Spinal cord (tissue), 10 donors: ENCODE measurements at places on chromosomes 4 and X. TPM values are rescaled to one million over a fixed set of nuclear protein-coding genes. Genes with fewer than 3 reads are reported as not detected.

The C4orf50 gene
- polyA plus RNA-seq = 2.6 TPM

The TEX13D gene
- not detected for polyA plus RNA-seq

The FGD1 gene
- polyA plus RNA-seq = 41.2 TPM

The PNMA5 gene
- 6.6 TPM for polyA plus RNA-seq

The MAGEA4 gene
- not detected for polyA plus RNA-seq

The DACH2 gene
- polyA plus RNA-seq = 5.4 TPM

The FAM47A gene
- polyA plus RNA-seq = not detected

The STBD1 gene
- 2.1 TPM for polyA plus RNA-seq
